ENCODE measurements at places on chromosomes 7 and 10. TPM values are rescaled to one million over a fixed set of nuclear protein-coding genes. Genes with fewer than 3 reads are reported as not detected.
A peak's percentile ranks its signal among the peaks of the same experiment; 100 is the strongest.

- H3K27ac ChIP-seq: no peak overlapping the region
- H3K4me1 ChIP-seq: no peaks in the 10 kb centered on the region
- no peak overlapping the region for H3K4me3 ChIP-seq
- no peaks in the 10 kb centered on the region for H3K27me3 ChIP-seq
Observed at GRCh38 chr7:111953611-111954010, 252.6 kb downstream of the DOCK4 start.

GRCh38 chr7:2644562-2645273 lies 12.9 kb downstream of the TTYH3 start:
- no peak for DNase-seq
- peaks cover 13% of the 10 kb centered on the region for H3K4me1 ChIP-seq
- peak overlapping the region; percentile 88 for H3K27ac ChIP-seq
- peak overlapping the region; percentile 72 for H3K4me3 ChIP-seq
- H3K27me3 ChIP-seq: no peaks in the 10 kb centered on the region

- H3K36me3 ChIP-seq: peaks cover 5% of the 10 kb centered on the region
- H3K4me3 ChIP-seq: no peak overlapping the region
- no peaks in the 10 kb centered on the region for H3K4me1 ChIP-seq
- no peak overlapping the region for H3K27ac ChIP-seq
Observed at GRCh38 chr7:52352013-52352981, 683.1 kb upstream of the POM121L12 start.

GRCh38 chr7:29139191-29139590 lies 7.1 kb downstream of the CPVL start:
- H3K4me3 ChIP-seq: no peak overlapping the region
- H3K27ac ChIP-seq: no peak overlapping the region
- peaks cover 6% of the 10 kb centered on the region for H3K4me1 ChIP-seq
- peaks cover 54% of the 10 kb centered on the region for H3K27me3 ChIP-seq

GRCh38 chr10:78755877-78756455 lies 312.8 kb upstream of the ZMIZ1 start:
- no peak overlapping the region for H3K4me3 ChIP-seq
- peaks cover 13% of the 10 kb centered on the region for H3K4me1 ChIP-seq
- H3K27ac ChIP-seq: no peak overlapping the region
- DNase-seq: no peak

- H3K4me3 ChIP-seq: no peak overlapping the region
- no peaks in the 10 kb centered on the region for H3K4me1 ChIP-seq
- no peak overlapping the region for H3K27ac ChIP-seq
Observed at GRCh38 chr10:106548832-106549231, 615.7 kb downstream of the SORCS1 start.

GRCh38 chr10:62475551-62475950 lies 101.4 kb downstream of the ZNF365 start:
- H3K27ac ChIP-seq: no peak overlapping the region
- H3K4me1 ChIP-seq: no peaks in the 10 kb centered on the region
- no peak for DNase-seq
- no peaks in the 10 kb centered on the region for H3K27me3 ChIP-seq
- H3K4me3 ChIP-seq: no peak overlapping the region

GRCh38 chr10:12181065-12181775 lies 14.5 kb downstream of the NUDT5 start:
- H3K27me3 ChIP-seq: no peaks in the 10 kb centered on the region
- H3K27ac ChIP-seq: peak overlapping the region; percentile 82
- peak; percentile 84 for DNase-seq
- H3K4me1 ChIP-seq: peaks cover 23% of the 10 kb centered on the region
- peak overlapping the region; percentile 65 for H3K4me3 ChIP-seq

- DNase-seq: no peak
- H3K27ac ChIP-seq: no peak overlapping the region
- H3K4me3 ChIP-seq: no peak overlapping the region
- no peaks in the 10 kb centered on the region for H3K36me3 ChIP-seq
Observed at GRCh38 chr10:116825901-116826300, 23.4 kb upstream of the ENO4 start.

GRCh38 chr7:45408409-45408737 lies 165.8 kb upstream of the ADCY1 start:
- H3K36me3 ChIP-seq: peaks cover 5% of the 10 kb centered on the region
- H3K4me3 ChIP-seq: no peak overlapping the region
- peaks cover 10% of the 10 kb centered on the region for H3K4me1 ChIP-seq
- no peak overlapping the region for H3K27ac ChIP-seq
- peaks cover 34% of the 10 kb centered on the region for H3K27me3 ChIP-seq

DNA sequence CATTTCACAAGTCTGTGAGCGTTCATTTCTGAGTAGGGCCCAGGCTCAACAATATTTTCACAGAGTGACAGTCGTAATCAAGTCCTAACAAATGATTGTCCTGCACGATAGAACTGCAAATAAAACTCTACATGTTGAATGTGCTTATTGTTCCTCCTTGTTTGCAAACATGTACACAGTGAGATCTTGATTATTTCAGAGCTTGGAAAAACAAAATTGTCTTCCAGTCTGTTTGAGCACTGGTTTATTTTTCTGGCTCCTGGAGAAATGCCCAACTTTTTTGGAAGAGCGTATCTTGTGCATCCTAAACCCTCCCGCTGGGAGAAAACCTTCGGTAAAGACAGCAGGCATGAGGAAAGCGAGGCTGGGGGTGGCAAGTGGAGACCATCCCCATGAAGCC lies 91.1 kb downstream of the TEX36 start:
- peaks cover 20% of the 10 kb centered on the region for H3K36me3 ChIP-seq
- H3K4me3 ChIP-seq: no peak overlapping the region
- no peak for DNase-seq

DNA sequence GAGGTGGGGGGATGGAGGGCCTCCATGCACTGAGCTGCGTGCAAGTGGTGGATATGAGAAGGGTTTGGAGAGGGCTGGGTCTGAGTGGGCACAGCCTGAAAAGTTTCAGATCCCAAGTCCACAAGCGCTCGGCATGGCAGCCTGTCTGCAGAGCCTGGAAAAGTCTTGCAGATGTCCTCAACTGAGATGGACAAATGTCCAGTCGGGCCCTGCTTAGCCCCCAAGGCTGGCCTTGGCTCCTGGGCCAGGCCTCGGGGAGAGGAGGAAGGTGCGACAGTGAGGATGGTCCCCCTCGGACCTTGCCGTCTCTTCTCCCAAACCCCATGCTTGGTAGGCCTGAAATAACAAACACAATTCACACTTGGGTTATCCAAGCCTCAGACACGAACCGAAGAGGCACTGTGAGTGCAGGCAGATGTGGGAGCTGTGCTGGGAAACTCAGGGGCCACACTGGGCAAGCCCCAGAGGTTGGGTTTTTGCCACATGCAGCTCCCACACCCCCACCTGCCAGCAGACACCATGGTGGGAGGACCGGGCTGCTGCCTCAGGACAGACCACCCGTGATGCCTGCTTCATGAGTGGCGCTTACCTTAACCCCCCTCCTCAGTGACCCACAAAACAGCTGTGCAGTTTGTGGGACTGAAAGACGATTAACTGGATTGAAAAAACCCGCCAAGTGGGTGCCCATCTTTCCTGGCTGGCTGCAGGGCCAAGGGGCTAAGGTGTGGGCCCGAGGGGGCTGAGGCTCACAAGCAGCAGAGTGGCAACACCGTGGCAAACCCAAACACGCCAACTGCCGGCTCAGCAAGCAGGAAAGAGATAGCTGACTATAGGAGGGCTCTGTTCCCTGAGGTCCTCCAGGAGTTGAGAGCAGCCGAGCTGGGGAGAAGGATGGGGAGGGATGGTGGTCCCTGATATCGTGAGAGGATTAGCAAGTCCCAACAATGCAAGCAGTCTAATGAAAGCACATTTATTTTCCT lies 156.8 kb downstream of the RNF216 start:
- no peak overlapping the region for H3K27ac ChIP-seq
- peaks cover 9% of the 10 kb centered on the region for H3K4me1 ChIP-seq
- peak; percentile 48 for DNase-seq
- no peak overlapping the region for H3K4me3 ChIP-seq

DNA sequence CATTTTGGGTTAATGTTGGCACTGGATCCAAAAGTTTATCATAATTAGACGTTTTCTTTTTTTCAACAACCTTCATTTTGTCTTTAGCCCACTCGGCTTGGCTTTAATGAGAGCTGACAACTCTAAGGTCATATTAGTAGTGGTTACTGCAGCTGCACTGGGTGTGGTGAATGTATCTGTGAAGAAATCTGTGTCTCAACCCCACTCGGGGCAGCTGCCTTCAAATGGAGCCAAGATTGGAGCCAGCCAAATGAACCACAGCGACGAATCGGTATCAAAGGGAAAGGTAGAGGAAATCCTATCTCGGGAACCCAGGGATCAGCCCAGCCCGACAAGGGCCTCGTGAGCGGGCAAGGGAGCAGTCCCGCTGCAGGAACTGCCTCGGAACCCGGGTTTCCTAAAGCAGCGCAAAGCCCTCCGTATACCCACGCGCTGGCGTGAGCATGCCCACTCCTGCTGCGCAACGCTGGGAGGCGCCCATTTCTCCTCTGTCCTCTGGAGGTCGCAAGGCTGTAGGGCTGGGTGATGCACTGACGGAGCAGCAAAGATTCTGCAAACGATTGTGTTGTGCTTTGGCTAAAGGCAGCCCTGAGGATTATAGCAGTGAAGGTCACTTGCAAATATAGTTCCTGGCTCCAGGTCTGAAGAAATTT lies 98.7 kb upstream of the MBL2 start:
- no peak for DNase-seq
- no peak overlapping the region for H3K27ac ChIP-seq
- no peaks in the 10 kb centered on the region for H3K4me1 ChIP-seq
- peaks cover 11% of the 10 kb centered on the region for H3K36me3 ChIP-seq

DNA sequence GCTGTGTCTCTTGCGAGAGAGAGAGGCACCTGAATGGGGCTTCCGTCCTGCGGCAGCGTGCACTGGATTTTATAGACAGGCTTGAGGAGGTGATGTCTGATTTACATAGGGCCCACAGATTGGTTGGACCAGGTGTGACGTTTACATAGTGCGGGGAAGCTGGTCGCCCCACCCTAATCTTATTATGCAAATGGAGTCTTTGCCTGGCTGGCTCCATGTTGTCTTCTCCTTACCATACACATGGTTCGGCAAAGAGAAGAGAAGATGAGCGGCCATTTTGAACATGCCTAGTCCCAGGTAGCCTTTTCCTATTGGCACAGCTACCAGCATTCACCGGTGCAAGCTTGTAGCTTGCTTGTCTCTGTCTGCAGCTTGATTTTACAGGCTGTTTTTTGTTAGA lies 238.5 kb upstream of the GALNT17 start:
- no peak for DNase-seq
- no peaks in the 10 kb centered on the region for H3K4me1 ChIP-seq
- no peaks in the 10 kb centered on the region for H3K27me3 ChIP-seq
- H3K36me3 ChIP-seq: no peaks in the 10 kb centered on the region
- H3K27ac ChIP-seq: no peak overlapping the region

- no peak overlapping the region for H3K4me3 ChIP-seq
- no peak for DNase-seq
- H3K4me1 ChIP-seq: no peaks in the 10 kb centered on the region
- no peaks in the 10 kb centered on the region for H3K36me3 ChIP-seq
- no peaks in the 10 kb centered on the region for H3K27me3 ChIP-seq
Observed at GRCh38 chr7:11988186-11988585, 156.2 kb upstream of the THSD7A start.

DNA sequence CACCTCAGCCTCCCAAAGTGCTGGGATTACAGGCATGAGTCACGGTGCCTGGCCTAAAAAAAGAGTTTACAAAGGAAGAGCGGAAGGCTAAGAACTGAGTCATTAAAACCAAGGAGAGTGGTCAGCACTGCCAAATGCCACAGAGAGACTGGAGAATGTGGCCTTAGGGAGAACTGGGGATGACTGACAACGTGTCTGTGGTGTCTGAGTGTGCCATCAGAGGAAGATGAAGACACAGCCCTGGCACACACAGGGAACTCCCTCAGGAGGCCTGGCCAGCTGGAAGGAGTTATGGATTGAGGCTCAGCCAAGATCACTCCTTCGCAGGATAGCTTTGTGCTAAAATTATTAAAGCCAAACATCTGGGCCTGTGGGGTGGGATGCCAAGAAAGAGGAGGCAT lies 3.9 kb upstream of the INA start:
- H3K4me3 ChIP-seq: no peak overlapping the region
- H3K27ac ChIP-seq: no peak overlapping the region
- peaks cover 32% of the 10 kb centered on the region for H3K27me3 ChIP-seq
- no peak for DNase-seq
- no peaks in the 10 kb centered on the region for H3K4me1 ChIP-seq
- no peaks in the 10 kb centered on the region for H3K36me3 ChIP-seq

- H3K4me3 ChIP-seq: no peak overlapping the region
- no peaks in the 10 kb centered on the region for H3K4me1 ChIP-seq
- no peak for DNase-seq
Observed at GRCh38 chr10:57986422-57986821, 281.3 kb downstream of the IPMK start.

GRCh38 chr10:110208614-110209453 lies 1.4 kb downstream of the MXI1 start:
- DNase-seq: no peak
- no peaks in the 10 kb centered on the region for H3K36me3 ChIP-seq
- peak overlapping the region; percentile 93 for H3K4me3 ChIP-seq

DNA sequence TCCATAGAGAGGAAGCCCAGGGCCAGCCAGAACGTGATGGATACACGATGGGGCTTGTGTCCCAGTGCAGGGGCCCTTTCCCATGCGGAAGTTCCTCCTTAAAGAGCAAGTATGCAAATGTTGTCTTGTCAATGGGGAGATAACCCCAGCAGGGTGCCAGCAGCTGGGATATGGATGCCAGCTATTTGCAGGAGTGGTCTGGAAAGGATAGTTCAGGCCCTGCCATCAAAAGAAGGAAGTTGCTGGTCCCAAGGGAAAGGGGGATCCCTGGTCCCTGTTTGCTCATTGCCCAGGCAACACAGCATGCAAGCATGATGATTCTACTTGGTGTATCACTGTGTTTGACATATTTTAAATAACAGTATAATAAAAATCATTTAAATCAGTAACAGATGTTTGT lies 73.1 kb upstream of the HECW1 start:
- DNase-seq: no peak
- no peaks in the 10 kb centered on the region for H3K4me1 ChIP-seq
- H3K27me3 ChIP-seq: peaks cover 10% of the 10 kb centered on the region
- no peak overlapping the region for H3K27ac ChIP-seq

- no peak for DNase-seq
- H3K4me1 ChIP-seq: peaks cover 7% of the 10 kb centered on the region
- H3K27me3 ChIP-seq: peaks cover 5% of the 10 kb centered on the region
- no peaks in the 10 kb centered on the region for H3K36me3 ChIP-seq
- peak overlapping the region; percentile 61 for H3K27ac ChIP-seq
Observed at GRCh38 chr7:25496476-25497368, 268.4 kb upstream of the NPVF start.

MRC1 gene
- not detected for total RNA-seq

SPAM1 gene
- total RNA-seq: not detected

DNAJC30 gene
- 9.2 TPM for total RNA-seq

FAM241B gene
- 1.1 TPM for total RNA-seq

SMO gene
- total RNA-seq: 0.69 TPM

LIPK gene
- total RNA-seq: not detected

CCDC172 gene
- total RNA-seq: not detected

NKX1-2 gene
- not detected for total RNA-seq

XRCC2 gene
- 41.2 TPM for total RNA-seq

KLF14 gene
- not detected for total RNA-seq

HOXA11 gene
- 0.76 TPM for total RNA-seq

Data from natural killer cell treated with Interleukin-12 subunit alpha and Interleukin-12 subunit beta and Interleukin-15 and Interleukin-18, amount 100 ng/mL, for 72 hours (primary cell).